Type B pancreatic cell (in vitro differentiated cells): ENCODE measurements at places on chromosomes 1 and 21.

GRCh38 chr1:2312160-2312514, 79.2 kb downstream of the MORN1 start:
- no peak overlapping the region for H3K4me3 ChIP-seq
- H3K36me3 ChIP-seq: peaks cover 11% of the 10 kb centered on the region
- no peaks in the 10 kb centered on the region for H3K4me1 ChIP-seq
- no peak overlapping the region for H3K27ac ChIP-seq
- no peaks in the 10 kb centered on the region for H3K27me3 ChIP-seq
- DNase-seq: no peak

GRCh38 chr1:224433041-224433691, 1.4 kb downstream of the WDR26 start:
- H3K4me1 ChIP-seq: peaks cover 42% of the 10 kb centered on the region
- peaks cover 9% of the 10 kb centered on the region for H3K36me3 ChIP-seq
- no peaks in the 10 kb centered on the region for H3K27me3 ChIP-seq
- peak overlapping the region; percentile 70 for H3K27ac ChIP-seq

- H3K4me1 ChIP-seq: peaks cover 35% of the 10 kb centered on the region
- H3K4me3 ChIP-seq: no peak overlapping the region
- H3K27me3 ChIP-seq: no peaks in the 10 kb centered on the region
- H3K27ac ChIP-seq: no peak overlapping the region
These were observed 205.5 kb upstream of the C1orf105 start for GRCh38 chr1:172215006-172215405.

GRCh38 chr1:225544263-225544662, 108.7 kb downstream of the ENAH start:
- peaks cover 26% of the 10 kb centered on the region for H3K4me1 ChIP-seq
- H3K36me3 ChIP-seq: peaks cover 2% of the 10 kb centered on the region
- peak overlapping the region; percentile 69 for H3K27ac ChIP-seq
- H3K27me3 ChIP-seq: no peaks in the 10 kb centered on the region
- no peak for DNase-seq

- H3K27me3 ChIP-seq: peaks cover 8% of the 10 kb centered on the region
- H3K4me1 ChIP-seq: no peaks in the 10 kb centered on the region
- H3K4me3 ChIP-seq: no peak overlapping the region
- no peak overlapping the region for H3K27ac ChIP-seq
These were observed 391.0 kb downstream of the OMA1 start for GRCh38 chr1:58155418-58156123.

DNA sequence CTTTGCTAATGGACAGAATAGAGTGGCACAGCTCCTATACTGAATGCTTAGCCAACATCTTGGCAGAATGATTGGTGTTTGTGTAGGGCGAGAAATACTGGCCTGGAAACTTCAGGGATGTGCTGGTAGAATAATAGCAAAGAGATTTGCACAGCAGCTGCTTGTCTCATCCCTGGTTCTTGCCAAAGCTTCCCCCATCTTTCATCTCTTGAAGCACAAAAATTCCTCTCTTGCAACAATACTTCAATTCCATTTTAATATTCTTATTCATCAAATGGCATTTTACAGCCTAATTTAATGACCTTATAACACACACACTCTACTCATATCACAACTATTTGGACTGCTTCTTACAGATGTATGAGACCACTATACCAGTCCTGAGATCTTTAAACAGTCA, 37.7 kb downstream of the LHX8 start:
- peaks cover 6% of the 10 kb centered on the region for H3K27me3 ChIP-seq
